CD4-positive, alpha-beta T cell treated with Interleukin-17A for 4 hours (primary cell): ENCODE measurements at places on chromosomes 2 and 18.

DNA sequence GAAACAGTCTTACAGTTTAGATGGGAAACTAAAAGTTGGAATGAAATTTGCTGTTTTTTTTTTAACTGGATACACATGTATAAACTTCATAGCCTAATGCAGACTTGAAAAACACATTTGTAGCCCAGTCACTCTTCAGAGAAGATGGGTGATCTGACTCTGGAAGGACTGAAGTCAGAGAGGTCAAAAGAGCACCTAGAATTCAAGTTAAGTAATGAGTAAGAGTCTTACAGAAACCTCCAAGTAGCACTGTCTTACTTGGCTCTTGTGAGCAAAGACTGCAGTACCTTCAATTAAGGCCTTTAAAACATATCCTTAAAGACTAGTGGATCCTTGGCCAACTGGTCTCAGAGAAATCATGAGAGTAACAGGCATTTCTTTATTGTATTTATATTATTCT, 41.9 kb downstream of the TRAPPC8 start:
- no peak for DNase-seq

- DNase-seq = no peak
Observed at GRCh38 chr2:147952118-147952517, 68.4 kb downstream of the ORC4 start.

GRCh38 chr2:218806346-218806978, 24.5 kb downstream of the CYP27A1 start:
- DNase-seq = no peak

DNA sequence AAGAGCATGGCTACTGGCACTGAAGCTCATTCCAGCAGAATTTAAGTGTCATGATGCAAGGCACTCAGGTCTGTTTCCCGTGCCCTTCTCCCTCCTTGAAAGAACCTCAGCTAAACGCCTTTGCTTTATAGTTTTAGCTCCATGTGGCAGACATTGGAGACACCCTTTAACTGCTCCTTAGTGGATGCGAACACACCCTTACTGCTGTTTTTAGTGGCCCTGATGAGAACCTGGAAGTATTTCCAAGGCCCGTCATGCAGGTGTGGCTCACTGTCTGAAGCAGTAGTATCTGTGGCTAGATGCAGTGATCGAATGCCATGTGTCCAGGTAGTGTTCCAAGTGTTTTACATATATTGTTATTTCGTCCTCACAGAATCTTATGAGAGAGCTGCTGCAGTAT, 28.3 kb downstream of the KIF5C start:
- DNase-seq = no peak

DNA sequence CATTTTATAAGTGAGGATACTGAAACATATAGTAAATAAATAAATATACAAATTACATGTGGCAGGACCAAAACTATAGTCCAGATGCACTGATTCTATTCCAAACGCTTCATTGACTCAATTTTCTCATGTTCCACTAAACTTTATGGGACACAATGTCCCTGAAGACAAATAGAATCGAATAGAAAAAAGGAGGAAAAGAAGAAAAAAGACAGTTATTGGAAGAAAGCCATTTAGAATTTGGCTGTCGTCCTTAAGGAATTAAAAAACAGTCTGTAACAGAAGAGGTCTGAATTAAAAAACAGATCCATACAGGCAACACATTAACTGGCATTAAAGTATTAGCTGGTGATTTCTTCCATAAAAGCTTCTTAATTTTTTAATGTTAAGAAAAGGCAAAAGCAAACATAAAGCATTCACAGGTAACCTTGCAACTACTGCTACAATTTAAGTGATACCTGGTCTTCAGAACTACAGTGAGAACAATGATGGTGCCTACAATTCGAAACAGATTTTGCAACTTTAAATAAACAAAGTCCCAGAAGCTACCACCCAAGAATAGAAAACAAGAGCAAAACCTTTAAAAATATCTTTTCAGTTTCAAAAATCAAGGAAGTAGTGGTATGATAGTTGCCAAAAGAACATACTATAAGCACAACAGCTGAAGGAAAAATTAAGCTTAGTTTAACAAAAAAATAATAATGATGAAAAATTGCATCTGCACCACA, 17.4 kb upstream of the CHAC2 start:
- DNase-seq = no peak

- DNase-seq = no peak
Observed at GRCh38 chr2:168802859-168803725, 655 bp downstream of the NOSTRIN start.

- DNase-seq = peak; percentile 79
Observed at GRCh38 chr2:9473985-9474360, 378 bp upstream of the IAH1 start.

DNA sequence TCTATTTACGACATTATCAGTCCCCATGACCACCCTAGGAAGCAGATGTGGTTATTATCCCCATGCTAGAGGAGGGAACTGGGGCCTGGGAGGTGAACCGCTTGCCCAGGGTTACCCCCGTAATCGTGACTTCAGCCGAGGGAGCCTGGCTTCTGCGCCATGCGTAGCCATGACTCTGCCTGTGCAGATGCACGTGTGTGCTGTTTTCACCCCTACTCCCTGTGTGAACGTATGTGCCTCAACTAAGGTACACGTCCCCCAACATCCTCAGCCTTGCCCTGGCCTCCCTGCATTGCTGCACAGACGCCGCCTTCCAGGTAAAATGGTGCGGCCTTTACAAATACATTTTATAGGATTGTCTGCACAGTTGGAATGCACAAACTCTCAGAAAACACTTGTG, 40.2 kb downstream of the LPIN1 start:
- DNase-seq = no peak

GRCh38 chr2:205511641-205512040, 170.7 kb upstream of the NRP2 start:
- no peak for DNase-seq

GRCh38 chr18:74068296-74068695, 79.3 kb downstream of the FBXO15 start:
- DNase-seq = no peak

- DNase-seq = no peak
Observed at GRCh38 chr2:209431701-209432100, 7.9 kb downstream of the MAP2 start.

DNA sequence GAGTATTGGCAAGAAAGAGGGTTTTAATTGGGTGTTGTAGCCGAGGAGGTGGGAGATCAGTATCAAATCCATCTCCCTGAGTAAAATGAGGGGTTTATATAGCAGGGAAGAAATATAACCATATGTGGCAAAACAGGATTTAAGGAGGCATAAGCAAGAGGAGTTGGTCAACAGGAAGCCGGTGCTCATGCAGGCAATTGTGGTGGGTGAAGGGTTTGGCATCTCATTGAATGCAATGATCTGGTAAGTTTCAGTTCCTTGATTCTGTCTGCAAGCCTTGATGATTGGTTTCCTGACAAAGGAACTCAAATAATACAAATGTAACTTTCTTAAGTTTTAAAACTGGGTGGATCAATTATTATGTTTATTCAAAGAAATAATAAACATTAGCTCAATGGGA, 564.4 kb upstream of the LINC00305 start:
- no peak for DNase-seq

GRCh38 chr2:9971105-9971818, 19.8 kb downstream of the GRHL1 start:
- no peak for DNase-seq

DNA sequence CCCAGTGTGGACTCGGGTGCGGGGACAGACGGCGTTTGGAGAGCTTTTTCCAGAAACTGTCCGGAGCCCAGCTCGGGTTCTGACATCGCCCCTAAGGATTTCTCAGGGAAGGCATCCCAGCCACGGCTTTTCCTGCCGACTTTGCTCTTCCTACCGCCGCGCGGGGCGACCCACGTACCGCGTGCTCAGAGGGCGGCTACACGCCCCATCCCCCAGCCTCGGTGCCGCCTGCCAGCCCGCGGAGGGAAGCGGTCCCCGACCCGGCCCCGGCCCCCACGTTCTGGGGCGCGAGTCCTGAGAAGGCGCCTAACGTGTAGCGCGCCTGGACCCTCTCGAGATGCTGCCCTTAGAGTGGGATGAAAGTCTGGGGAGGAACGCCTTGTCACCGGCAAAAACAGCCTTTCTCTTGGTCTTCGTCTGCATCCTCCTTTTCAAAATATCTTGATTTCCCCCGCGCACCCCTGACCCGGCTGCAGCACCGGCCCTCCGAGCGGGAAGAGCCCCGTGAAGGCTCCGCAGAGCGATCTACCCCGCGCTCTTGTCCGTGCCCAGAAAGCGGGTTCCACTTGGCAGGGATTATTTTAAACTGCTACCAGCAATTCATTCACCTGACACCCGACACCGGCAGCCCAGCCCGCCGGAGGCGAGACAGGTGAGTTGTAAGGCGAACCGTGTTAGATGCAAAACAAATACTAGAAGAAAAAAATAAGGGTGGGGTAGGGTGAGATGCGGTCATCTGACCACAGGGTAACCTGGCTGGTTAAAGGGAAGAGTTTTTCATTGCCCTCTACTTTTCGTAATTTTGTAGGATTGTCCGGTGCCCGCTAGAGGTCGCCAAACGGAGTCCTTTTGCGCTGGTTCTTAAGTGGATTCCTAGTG, 812 bp upstream of the KCNG3 start:
- DNase-seq = peak; percentile 81

DNA sequence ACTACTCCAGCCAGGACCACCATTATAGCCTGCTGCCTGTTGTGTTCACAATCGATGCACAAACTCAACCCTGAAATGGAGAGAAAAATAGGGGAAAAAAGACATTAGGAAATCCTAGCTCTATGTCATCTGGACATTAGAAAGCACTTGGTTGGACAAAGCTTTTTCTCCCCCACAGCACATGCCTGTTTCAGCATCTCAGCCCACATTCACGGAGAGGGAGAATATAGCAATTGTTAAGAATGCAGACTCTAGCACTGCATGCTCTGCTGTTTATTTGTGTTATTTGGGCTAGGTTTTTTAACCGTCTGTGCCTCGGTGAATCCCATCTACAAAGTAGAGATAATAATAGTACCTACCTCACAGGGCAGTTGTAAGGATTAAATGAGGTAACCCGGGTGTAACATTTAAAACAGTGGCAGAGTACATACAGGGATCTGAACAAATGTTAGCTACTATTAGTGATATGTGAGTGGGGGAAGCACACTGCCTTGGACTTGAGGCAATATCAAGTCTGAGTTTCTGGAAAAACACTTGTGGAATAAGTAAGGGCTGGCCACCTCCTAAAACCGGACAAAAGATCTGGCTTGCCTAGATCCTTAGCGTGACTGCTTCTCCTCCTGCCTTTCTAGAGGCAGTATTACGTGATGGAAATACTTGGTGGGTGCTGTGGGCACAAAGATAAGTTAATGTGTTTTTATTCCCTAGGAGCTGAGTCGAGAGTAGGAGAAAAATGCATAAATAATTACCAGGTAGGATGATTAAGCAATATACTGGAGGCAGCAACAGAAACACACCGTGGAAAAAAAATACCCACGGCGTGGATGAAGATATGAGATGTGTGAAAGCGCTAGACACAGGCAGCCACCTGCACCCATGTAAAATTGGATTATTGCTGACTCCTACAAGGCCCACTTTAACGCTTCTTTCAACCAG, 1.0 kb upstream of the PPP1CB start:
- DNase-seq = peak; percentile 28

GRCh38 chr2:50401772-50402653, 629.9 kb downstream of the NRXN1 start:
- peak; percentile 3 for DNase-seq

DNA sequence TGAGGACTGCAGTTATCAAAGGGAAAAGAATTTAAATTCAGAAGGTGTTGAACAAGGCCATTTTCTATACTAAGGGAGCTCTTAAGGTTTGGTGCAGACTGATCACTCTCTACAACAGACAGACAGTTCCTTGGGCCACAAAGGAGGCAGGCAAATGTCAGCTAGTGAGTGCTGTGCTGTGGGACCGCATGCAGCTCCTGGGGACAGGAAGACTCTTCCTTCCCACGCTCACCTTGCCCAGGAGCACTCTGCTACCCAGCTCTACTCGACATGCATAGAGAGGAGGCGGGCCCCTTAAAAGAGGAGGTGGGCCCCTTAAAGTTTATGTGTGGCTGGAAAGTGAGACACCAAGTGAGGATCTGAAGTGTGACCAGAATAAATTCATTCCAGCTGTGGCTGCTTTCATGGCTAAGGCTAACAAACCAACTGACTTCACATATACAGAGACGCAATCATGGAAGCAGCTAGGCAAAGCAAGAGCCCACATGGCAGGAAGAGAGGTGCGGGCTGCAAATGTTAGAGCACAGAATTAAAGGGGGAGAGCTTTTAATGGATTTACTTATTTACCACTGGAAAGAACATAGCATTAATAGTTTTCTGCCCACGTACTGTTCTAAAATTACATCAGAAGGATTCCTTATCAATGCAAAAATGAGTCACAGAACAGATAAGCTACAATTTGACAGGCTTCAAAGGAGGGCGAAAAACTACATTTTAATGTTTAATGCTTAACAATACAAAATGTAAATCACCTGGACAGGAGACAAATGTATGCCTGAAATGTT, 101.4 kb upstream of the RNU4ATAC start:
- DNase-seq = no peak

DNA sequence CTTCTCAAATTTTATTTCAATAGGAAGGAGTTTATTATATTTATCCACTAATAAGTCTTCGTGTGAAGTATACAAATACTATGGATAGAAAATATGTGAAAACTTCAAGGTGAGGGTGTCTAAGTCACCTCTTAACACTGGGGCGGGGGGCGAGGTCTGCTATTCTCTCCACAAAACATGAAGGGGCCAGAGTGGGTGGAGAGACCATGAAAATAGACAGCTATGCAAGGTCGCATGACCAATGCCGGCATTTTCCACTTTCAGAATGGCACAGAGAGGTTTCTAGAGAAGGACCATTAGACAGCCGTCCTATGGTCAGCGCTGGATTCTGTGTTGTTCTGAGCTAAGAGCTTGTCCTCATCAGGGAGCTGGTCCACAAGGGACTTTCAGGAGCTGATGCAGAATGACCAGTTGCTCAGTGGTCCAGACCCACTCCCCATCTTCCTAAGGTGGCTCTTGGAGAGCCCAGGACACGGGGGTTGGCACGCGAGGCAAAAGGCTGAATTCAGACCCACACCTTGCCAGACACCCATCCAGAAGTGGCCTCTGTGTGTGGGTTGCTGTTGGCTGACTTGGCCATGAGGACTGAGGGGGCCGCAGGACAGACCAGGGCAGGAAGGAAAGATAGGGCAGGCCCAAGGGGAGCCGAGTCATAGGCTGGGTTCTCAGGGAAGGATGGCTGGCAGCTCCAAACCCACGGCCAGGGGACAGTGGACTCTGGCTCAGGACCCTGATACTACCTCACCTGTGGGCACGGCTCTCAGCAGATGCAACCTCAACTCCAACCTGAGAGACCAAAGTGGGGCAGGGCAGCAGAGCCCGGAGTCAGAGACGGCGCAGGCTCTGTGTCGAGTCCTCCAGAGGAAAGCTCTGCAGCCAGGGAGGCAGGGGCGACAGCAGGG, 69.8 kb downstream of the NDUFA10 start:
- DNase-seq = no peak

- DNase-seq = peak; percentile 58
Observed at GRCh38 chr18:26190506-26190905, 35.7 kb upstream of the TAF4B start.
